ENCODE measurements at places on chromosomes 1 and 21.

DNA sequence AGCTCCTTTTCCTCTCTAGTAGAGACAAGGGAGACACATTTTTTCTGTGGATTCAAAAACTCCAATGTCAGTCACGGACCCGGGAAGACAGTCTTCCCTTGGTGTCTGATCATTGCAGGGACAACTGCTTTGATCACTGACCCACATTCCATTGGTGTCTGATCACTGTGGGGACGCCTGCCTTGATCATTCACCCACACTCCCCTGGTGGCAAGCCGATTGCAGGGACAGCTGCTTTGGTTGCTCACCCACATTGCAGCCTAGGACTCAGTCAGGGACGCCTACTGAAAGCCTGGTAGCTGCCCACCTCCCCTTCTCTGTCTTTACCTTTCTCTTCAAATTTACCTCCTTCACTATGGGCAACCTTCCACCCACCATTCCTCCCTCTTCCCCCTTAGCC lies 206.6 kb upstream of the DUSP10 start:
- no peak for DNase-seq

DNA sequence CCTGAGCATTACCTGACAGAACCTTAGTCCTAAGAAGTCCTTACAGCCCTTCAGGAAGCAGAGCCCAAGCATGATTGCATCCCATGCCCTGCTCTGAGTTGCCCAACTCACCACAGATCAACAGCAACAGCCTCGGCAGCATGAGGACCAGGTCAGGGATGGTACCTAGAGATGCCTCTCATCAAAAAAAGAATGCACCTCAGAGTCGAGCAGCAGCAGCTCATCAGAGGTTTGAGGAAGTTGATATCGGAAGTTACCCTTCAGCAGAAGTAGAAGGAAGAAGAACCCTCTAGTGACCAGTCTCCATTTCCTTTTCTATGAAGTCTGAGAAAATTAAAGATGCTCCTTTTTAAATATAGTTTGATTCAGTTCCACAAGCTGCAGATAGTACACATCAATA lies at the start of gene FCRL1:
FCRL1 (minus strand) TSS at position 225 of the 400 bp plus-strand sequence; CDS start at position 142, 83 bp downstream.
- no peak for DNase-seq

- DNase-seq, result no peak
Observed at GRCh38 chr1:24995661-24996060, 65.6 kb upstream of the RUNX3 start.

- DNase-seq, result no peak
Observed at GRCh38 chr1:117061986-117062415, 1.9 kb downstream of the TTF2 start.

GRCh38 chr1:242128951-242129502 lies 130.1 kb upstream of the MAP1LC3C start:
- DNase-seq, result peak; percentile 46

DNA sequence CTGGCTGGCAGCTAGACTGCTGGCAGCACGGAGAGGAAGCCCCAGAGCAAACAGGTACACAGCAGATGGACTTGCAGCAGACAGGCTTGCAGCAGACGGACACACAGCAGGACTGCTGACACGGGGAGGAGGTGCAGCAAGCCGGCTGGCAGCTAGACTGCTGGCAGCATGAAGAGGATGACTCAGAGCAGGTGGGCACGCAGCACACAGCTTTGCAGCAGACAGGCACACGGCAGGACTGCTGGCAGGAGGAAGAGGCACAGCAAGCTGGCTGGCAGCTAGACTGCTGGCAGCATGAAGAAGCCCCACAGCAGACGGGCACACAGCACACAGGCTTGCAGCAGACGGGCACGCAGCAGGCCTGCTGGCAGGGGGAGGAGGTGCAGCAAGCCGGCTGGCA lies 498 bp downstream of the KRTAP10-2 start:
- no peak for DNase-seq

DNA sequence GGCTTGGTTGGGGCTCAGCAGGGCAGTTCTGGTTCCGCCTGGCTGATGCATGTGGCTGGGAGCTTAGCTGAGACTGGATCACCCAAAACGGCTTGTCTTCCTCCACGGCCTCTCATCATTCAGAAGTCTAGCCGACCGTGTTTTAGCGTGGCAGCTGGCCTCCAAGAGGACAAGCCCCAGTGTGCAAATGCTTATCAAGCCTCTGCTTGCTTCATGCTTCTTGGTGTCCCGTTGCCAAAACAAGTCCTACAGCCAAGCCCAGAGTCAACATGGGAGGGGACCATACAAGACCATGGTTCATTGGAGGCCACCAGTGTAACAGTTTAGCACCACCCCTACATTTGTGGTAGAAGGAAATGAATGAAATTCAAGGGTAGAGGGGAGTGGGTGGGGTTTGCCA lies 10.5 kb upstream of the KDF1 start:
- peak; percentile 30 for DNase-seq

- DNase-seq, result no peak
Observed at GRCh38 chr1:64111787-64112186, 91.6 kb upstream of the UBE2U start.

DNA sequence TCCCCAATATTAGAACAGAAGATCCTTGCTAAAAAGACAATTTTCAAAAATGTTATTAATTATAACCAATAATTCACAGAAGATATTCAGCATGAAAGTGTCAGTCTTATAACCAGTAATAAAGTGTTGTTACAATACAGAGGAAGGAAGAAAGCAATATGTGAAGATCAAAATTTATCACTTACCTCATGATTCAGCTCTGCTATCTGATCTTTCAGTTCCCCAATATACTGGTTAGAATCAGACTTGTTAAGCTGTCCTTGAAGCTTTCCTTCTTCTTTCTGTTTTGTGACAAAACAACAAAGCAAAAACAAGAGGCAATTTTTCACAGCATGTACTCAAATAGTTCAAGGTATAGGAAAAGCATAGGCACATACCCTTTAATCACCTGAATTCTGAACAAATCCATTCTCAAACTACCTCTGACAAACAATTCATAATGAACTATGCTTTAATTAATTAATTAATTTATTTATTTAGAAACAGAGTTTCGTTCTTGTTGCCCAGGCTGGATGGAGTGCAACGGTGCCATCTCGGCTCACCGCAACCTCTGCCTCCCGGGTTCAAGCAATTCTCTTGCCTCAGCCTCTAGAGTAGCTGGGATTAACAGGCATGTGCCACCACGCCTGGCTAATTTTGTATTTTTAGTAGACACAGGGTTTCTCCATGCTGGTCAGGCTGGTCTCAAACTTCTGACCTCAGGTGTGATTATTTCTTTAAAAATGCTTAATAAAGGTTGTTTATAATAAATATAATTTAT lies 76.9 kb upstream of the GFI1 start:
- no peak for DNase-seq

GRCh38 chr1:64539781-64540218 lies 69.9 kb downstream of the CACHD1 start:
- peak; percentile 28 for DNase-seq

- no peak for DNase-seq
Observed at GRCh38 chr1:69613414-69613813, 45.7 kb downstream of the LRRC7 start.

GRCh38 chr1:208252836-208253576 lies 8.8 kb upstream of the PLXNA2 start:
- no peak for DNase-seq

- DNase-seq, result no peak
Observed at GRCh38 chr1:69921486-69921885, 283.9 kb downstream of the LRRC40 start.

- DNase-seq, result no peak
Observed at GRCh38 chr21:37139154-37139553, 66.1 kb downstream of the TTC3 start.

GRCh38 chr1:79310609-79311008 lies 304.1 kb upstream of the ADGRL4 start:
- no peak for DNase-seq

DNA sequence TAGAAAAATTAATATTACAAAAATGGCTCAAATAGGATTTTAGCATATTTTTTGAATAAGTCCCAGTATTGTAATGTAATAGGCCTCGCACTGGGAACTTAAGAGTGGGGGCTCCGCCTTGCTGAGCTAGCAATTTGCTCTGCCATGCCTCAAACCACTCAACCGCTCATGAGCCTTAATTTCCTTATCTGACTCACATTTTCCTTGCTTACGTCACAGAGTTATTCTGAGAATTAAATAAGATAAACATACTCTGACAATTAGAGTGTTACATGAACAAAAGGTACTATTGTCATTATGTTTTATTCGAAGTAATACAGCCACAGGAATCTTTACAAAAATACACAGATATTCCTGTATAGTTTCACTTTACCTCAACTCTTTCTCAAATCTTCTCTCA lies 108.1 kb downstream of the SLC44A5 start:
- no peak for DNase-seq

- no peak for DNase-seq
Observed at GRCh38 chr1:110746644-110747259, 72.0 kb upstream of the KCNA3 start.

DNA sequence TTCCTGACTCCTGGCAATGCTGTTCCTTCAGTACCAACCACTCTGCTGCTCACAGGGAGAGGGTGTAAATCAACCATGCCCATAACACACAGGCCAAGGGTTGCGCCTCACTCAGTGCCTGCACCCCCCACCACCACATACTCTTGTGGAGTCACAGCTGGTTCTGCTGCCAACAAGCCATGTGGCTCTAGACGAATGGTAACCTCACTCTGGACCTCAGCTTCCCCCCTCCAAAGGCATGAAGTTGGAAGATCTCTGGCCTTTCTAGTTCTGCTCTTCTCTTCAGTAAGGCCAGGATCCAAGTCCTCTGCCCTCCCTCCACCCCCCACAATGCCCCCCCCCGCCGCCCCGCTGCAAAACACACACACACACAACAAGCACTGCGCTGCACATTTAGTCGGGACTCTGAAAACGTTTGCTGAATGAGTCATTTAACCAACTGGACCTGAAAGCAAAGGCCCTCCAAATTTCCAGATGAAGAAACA lies 1.7 kb upstream of the GLIS1 start:
- DNase-seq, result no peak

GRCh38 chr1:240663169-240663879 lies 51.4 kb upstream of the GREM2 start:
- DNase-seq, result no peak

DNA sequence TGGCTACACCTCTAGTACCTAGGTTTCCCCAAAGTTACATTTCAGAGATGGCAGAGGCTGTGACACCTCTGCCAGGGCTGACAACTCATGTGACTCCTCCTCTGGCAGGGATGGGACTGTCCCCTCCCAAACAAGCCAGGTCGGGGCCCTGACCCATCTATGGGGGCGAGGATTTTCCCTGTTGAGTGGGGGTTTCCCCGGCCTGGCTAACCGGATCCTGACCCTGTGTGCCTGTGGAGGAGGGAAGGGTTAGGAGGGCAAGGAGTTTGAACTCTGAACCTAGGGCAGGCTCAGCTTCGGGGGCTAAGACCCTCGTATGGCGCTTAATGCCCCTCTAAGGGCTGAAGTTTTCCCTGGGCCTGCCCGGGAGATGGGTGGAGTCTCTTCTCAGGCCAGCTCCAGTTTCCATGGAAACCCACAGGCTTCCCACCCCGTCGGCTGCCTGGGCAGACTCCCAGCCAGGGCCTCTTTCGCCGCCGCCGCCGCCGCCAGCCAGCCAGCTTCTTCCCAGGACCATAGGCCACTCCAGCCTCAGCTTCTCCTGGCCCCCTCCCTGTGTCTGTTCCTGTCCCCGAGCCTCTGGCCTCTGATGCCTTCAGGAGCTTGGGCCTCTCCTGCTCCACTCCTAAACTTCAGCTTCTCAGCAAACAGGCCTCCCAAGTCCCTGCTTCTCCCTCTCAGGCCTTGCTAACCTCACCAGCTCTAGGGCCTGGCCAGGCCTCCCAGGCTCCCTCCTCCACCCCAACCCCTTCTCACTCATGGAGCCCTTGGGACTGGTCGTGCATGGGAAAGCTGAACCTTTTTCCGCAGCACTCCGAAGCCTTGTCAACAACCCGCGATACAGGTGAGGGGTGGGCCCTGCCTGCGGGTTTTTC lies at the start of gene BTBD19:
BTBD19 (plus strand) TSS at position 461 of the 875 bp plus-strand sequence; CDS start at position 759, 298 bp downstream.
- DNase-seq, result no peak

GRCh38 chr21:35573472-35574374 lies 486.6 kb downstream of the SETD4 start:
- no peak for DNase-seq

- DNase-seq, result no peak
Observed at GRCh38 chr21:41972511-41973205, 18.8 kb upstream of the C2CD2 start.

DNA sequence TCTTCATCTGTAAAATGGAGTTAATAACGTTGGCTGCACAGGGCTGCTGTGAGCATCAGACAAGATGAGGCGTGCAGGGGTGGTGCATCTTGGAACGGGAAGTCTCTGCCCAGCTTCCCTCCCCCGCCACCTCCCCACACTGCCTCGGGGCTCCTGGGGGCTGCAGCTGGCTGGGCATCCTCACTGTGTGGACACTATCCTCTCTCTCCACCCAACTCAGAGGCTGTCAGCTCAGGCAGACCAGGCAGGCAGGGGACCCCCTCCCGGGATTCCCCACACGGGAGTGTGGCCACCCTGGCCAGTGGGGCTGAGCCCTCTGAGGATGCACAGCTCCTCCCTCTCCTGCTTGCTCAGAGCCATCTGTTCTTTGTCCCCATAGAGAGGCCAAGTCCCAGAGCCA lies 122.7 kb downstream of the CCDC185 start:
- peak; percentile 13 for DNase-seq

DNA sequence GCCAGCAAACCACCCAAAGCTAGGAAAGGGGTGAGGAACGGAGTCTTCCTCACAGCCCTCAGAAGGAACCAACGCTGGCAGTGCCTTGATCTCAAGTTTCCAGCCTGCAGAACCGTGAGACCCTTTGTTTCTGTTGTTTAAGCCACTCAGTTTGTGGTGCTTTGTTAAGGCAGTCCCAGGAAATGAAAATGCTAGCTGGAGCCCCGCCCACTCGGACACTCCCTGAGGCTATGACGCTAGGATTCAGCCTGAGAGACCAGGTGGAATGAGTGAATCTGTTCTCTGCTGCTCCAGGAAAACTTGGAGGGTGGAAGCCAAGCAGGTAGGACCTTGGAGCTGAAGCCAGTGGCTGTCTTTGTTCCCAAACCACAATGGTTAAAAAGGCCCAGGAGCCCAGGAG lies 196.5 kb upstream of the POU3F1 start:
- no peak for DNase-seq

DNA sequence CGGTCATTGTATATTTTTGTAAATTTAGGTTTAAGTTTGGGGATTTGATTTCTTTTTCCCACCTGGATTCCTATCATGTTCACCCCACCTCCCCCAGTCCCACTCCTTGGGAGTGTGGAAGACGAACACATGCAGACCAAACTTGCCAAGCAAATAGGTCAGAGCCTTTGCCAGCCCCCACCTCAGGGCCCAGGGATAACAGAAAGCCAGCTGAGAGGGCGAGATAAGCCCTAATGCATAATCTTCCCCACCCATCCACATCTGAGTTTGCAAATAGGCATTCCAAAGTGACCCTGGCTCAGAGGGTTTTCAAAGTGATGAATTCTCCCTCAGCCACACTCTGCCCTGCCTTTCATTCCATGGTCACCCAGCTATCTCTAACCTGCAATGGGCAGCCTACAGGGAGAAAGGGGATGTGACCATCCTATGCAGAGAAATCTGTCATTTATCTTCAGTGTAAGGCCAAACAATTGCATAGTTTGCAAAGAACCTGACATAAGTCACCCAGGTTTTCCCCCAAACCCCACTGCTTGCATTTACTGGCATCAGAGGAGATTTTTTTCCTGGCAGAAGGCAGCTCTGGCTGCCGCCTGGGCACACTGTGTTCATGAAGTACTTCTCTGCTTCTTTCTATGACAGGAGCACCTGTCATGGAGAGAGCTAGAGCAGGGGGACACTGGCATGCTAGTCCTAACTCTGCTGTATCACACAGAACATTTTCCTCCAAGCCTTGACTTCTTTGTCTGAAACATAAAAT lies 69.0 kb upstream of the NFIA start:
- DNase-seq, result no peak

Data from NCI-H2171 (cell line).